ENCODE measurements at places on chromosomes 3 and 15. TPM values are rescaled to one million over a fixed set of nuclear protein-coding genes. Genes with fewer than 3 reads are reported as not detected.

TM6SF1 gene
- total RNA-seq: 1.6 TPM

RPL39L gene
- total RNA-seq: 32.5 TPM

CORO2B gene
- total RNA-seq: 9.7 TPM

ROBO2 gene
- 14.5 TPM for total RNA-seq

- peaks cover 45% of the 10 kb centered on the region for H3K27me3 ChIP-seq
- no peak for DNase-seq
- H3K27ac ChIP-seq: no peak overlapping the region
- H3K36me3 ChIP-seq: no peaks in the 10 kb centered on the region
- peaks cover 2% of the 10 kb centered on the region for H3K4me1 ChIP-seq
These were observed 25.9 kb upstream of the GP9 start for GRCh38 chr3:129034642-129035041.

TEX55 gene
- not detected for total RNA-seq

CAND2 gene
- 2.9 TPM for total RNA-seq

All from IMR-90 (cell line).